ENCODE measurements at places on chromosomes 5 and 9.
A peak's percentile ranks its signal among the peaks of the same experiment; 100 is the strongest.

GRCh38 chr5:131794586-131794985 lies 2.2 kb downstream of the FNIP1 start:
- DNase-seq, result no peak

- no peak for DNase-seq
Observed at GRCh38 chr9:94825611-94825958, 99.1 kb downstream of the AOPEP start.

- DNase-seq, result no peak
Observed at GRCh38 chr5:1948663-1949191, 66.0 kb upstream of the IRX4 start.

DNA sequence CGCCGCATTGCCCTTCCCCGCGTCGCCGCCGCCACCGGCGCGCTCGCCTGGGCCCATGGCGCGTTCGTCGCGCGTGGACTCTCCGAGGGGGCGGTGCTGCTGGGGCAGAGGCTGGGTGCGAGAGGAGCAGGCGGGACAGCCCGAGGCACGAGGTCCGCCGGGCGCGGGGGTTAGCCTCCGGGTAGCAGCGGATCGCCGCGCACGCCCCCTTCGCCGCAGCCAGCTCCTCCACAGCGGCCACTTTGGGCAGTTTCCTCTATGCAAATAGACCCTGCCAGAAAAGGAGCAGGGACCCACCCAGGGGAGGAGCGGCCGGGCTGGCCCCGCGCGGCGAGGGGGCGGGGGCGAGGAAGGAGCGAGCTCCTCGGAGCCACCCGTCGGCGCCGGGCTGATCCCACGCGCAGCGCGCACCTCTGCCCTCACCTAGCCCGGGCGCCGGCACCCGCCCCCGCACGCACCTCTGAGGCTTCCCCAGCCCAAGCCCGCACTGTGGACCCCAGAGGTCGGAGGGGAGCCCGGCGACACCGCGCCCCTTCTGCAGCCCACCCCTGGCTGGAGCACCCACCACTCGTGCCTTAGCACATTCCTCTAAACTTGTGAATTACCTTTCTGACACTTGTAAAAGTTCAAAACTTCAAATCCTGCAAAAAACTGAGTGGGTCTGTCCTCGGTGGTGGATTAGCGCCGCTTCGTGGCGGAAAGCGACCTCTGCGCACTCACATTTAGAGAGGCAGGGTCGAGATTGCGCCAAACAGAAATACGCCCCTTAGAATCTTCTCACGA lies at the start of gene COL23A1:
Gene COL23A1, minus strand, starts transcription at position 253 of the 783 bp plus-strand sequence.
- peak; percentile 23 for DNase-seq

- DNase-seq, result no peak
Observed at GRCh38 chr5:115262011-115262320, 711 bp downstream of the PGGT1B start.

DNA sequence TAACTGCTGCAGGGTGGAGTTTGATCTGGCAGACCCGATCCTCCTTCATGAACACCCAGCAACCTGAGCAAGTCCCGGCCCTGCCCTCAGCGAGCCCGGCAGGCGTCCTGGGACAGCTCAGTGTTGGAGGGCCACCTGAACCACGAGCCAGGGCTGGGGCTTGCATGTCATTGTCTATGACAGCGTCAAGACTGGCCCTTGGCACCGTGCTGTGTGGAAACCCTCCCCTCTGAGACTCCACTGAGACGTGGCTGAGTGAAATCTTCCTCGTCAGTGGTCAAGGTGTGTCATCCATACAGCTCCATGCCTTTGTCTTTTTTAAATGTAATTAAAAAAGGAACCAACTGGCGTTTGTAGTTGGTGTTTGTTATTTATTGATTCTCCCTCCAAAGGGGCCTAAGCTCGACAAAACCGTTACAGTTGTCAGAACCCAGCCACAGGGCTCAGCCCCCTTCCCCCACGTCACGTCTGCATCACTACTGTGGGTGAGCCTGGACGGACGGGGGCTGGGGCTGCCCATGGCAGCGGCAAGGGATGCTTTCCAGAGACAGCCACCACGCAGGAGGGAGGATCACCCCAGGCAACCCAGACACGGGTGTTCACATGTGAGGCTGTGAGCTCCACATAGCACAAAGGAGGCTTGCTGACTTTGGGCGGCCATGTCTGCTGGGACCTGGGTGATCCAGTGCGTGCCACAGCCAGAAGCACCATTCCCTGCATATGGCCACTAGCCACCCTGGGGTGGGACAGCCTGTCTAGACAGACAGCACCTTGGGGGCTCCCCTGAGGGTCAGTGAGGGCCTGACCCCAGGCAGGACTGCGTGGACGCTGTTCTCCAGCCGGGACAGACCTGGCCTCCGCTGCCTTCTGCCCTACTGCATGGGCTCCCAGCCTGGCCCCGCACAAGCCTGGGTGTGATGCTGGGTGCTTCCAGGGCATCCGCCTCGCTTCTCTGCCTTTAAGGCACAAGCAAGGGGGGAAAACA lies 7.3 kb downstream of the UCK1 start:
- no peak for DNase-seq

GRCh38 chr9:68547417-68547816 lies 6.7 kb upstream of the TMEM252 start:
- no peak for DNase-seq

GRCh38 chr5:20248118-20248517 lies 260.1 kb upstream of the CDH18 start:
- DNase-seq, result no peak

GRCh38 chr5:168608386-168608785 lies 29.2 kb upstream of the PANK3 start:
- no peak for DNase-seq

- DNase-seq, result no peak
Observed at GRCh38 chr9:90972057-90972456, 170.4 kb downstream of the SYK start.

DNA sequence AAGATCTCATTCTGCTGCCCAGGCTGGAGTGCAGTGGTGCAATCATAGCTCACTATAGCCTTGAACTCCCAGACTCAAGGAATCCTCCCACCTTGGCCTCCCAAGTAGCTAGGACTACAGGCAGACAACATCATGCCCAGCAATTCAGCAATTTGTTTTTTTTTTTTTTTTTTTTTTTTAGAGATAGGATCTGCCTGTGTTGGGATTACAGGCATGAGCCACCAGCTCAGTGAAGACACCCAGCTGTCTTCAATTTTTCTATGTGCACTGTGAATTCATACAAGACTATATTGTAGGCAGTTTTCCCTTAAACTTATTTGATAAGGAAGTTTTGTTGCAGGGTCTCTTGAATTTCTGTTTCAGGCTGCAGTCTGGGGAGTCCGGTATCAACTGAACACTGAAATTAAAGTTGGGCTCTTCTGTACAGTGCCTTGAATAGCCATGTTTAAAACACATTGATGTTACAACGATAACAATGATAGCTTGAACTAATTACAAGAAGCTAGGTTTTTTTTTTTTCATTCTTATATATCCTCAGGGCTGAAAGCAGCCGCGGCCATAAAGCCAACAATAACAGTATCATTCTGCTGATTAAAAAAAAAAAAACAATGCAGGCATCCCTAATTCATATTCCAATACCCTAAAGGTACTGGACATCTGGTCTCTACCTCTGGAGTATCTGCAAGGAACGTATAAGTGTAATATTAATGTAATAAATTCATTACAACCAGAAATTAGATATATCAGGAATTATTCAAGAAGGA lies 63.5 kb downstream of the MPDZ start:
- no peak for DNase-seq

- DNase-seq, result no peak
Observed at GRCh38 chr9:27337833-27338526, 41.0 kb upstream of the EQTN start.

DNA sequence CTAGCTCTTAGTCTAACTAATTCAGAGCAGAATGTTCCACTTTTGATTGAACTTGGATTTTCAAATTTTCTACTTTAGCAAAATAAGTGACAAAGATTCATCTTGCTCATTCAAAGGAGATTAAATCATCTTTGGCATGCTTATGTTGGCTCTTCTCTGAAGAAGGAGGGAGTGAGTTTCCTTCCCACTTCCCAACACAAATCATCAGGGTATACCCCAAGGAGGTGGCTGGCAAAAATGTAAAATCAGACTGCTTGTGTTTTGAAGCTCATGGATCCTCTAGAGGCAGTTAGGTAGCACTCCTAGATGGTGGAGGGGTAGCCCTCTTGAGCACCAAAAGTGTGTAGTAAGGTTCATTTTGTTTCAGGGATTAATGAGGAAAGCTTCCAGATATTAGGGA lies 343.1 kb downstream of the OSTF1 start:
- no peak for DNase-seq

DNA sequence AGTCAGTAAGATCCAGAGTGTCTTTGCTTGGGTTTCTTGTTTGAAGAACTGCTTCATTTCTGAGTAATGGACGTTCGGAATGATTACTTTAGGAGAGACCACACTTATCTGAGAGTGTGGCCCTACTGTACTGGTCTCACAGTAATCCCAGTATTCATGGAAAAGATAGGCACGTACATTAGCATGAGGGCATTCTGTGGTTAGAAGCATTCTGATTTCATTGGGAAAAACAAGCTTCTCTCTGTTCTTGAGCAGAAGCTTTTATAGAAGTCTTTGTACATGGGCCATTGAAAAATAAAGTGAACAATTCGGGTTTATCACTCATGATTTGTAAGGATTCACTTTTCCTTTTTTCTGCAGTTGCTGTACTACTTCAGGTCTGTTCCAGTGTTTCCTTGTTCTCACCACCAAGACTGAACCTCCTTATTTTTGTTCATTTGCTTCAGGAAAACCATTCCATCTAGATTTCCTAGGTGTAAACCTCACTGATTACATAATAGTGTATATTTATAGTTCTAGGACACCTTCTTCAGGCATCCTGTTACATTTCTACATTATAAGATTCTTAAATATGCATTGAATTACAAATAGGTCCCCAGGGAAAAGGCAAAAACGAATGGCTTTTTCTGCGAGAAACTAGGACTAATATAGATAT lies 10.1 kb downstream of the TGFBR1 start:
- DNase-seq, result no peak

DNA sequence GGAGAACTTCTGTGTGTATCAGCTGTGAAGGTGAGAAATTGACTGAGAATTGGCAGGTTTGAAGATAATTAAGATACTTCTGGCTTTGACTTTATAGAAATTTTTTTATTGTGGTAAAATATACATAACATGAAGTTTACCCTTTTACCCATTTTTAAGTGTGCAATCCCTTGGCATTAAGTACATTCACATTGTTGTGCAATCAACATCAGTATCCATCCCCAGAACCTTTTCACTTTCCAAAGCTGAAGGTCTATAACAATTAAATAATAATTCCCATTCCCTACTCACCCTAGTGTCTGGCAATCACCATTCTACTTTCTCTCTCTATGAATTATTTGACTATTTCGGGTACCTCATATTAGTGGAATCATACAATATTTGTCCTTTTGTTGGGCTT lies 69.9 kb downstream of the ACTBL2 start:
- no peak for DNase-seq

GRCh38 chr5:80592105-80592504 lies 22.0 kb upstream of the ANKRD34B start:
- DNase-seq, result no peak

- DNase-seq, result no peak
Observed at GRCh38 chr5:178077751-178078150, 35.6 kb upstream of the N4BP3 start.

DNA sequence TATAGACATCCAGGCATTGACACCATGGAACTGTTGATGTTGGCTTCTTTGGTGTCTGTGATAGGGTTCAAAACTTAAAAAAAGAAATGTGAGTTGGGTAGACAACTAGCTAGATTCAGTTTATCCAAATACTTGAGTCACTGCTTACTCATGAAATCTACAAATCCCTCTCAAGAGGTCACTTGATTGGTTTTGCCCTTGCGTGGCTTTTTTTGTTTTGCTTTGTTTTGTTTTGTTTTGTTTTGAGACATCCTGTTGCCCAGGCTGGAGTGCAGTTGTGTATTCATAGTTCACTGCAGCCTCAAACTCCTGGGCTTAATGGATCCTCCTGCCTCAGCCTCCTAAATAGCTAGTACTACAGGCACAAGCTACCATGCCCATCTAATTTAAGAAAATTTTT lies 10.5 kb upstream of the ENTREP1 start:
- no peak for DNase-seq

DNA sequence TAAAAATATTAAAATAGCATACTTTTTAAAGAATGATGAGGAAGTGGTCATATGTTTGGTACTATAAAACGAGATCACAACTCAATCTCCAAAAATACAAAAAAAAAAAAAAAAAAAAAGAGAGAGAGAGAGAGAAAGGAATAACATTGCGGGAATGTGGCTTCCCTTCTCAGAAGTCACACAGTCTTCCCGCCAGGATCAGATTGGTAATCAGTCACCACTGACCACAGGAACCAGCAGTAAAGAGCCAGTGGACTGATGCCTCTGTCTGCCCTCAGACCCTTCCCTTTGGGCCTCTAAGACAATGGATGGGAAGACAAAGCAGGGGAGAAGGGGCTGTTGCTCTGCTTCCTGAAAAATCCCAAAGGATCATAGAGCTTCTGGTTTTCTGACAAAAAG lies 104.9 kb downstream of the KLHL3 start:
- no peak for DNase-seq

DNA sequence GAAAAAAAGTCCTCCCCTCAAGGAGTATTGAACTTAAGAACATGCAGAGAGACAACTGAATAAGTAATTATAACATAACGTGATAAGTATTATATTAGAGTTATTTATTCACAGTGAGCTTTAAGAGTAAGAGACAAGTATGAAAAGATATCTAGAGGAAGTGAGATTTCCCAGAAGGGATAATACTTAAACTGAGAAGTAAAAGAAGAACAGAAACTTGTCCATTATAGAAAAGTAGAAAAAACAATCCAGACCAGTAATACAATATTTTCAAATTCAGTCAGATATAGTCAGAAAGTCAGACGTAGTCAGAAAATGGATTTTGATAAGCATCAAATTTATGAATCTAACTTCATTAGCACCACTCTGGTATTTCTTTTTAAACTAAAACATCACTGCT lies 613.0 kb upstream of the CCNG1 start:
- no peak for DNase-seq

DNA sequence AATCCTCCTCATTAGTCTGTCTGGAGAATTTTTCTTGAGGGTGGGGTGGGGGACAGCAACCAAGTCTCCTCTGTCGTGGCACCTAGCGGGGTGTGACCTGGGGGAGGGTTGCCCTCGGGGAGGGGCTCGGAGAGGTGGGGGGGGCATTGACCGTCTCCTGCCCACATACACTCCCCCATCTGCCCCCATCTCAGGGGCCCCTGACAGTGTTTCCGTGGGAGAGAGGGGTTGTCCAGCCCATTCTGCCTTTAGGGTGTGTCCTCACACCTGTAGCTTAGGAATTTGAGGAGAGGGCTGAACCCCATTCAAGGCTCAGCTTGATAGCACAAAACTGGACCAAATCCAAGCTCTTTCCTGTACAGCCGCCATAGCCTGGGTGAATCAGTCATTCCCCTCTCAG lies 5.9 kb upstream of the CXXC5 start:
- DNase-seq, result no peak

GRCh38 chr5:72516916-72517315 lies 9.7 kb upstream of the ZNF366 start:
- no peak for DNase-seq

DNA sequence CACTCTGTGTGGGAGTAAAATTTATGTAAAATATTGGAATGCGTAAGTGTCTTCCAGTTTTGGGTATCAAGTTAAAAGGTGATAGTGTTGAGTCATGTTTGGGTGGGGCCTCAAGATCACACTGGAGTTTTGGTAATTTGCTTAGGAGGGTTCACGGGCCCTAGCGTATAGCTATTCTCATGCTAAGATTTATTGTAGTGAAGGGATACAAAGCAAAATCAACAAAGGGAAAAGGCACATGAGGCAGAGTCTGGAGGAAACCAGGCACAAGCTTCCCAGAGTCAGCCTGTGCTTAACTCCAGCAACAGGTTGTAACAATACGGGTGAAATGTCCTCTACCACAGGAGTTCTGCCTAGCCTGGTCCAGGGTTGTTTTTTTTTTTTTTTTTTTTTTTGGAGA lies 20.2 kb downstream of the HSPA4 start:
- DNase-seq, result no peak

- DNase-seq, result no peak
Observed at GRCh38 chr9:119951090-119951489, 581.9 kb upstream of the BRINP1 start.
